Smooth muscle cell of bladder (primary cell): ENCODE measurements at places on chromosomes 3 and 15. TPM values are rescaled to one million over a fixed set of nuclear protein-coding genes. Genes with fewer than 3 reads are reported as not detected.

GREM1 gene
- 307 and 558 TPM in 2 replicates for total RNA-seq

HRG gene
- total RNA-seq: under 0.01 TPM in 1 of 2 replicates, not detected in the other

LRRIQ4 gene
- not detected in 2 replicates for total RNA-seq

TBC1D2B gene
- total RNA-seq: 38.1 and 59.4 TPM in 2 replicates

TM6SF1 gene
- 0.55 and 1.4 TPM in 2 replicates for total RNA-seq
